Right atrium auricular region (tissue), 2 donors: ENCODE measurements at places on chromosomes 7 and 10.

GRCh38 chr7:50332241-50333165 is 28.0 kb downstream of the IKZF1 start:
- H3K4me1 ChIP-seq = no peaks in the 10 kb centered on the region
- DNase-seq = no peak
- no peak overlapping the region for H3K4me3 ChIP-seq
- H3K27me3 ChIP-seq = no peaks in the 10 kb centered on the region
- no peaks in the 10 kb centered on the region for H3K36me3 ChIP-seq

- DNase-seq = no peak
- H3K27me3 ChIP-seq = no peaks in the 10 kb centered on the region
- no peaks in the 10 kb centered on the region for H3K4me1 ChIP-seq
- no peaks in the 10 kb centered on the region for H3K36me3 ChIP-seq
Measured at GRCh38 chr10:88221010-88221973, 357.9 kb downstream of the PTEN start.

GRCh38 chr10:78966182-78966787 is 102.5 kb upstream of the ZMIZ1 start:
- no peak for DNase-seq
- H3K36me3 ChIP-seq = no peaks in the 10 kb centered on the region
- H3K4me3 ChIP-seq = no peak overlapping the region
- no peak overlapping the region for H3K27ac ChIP-seq

GRCh38 chr10:102935939-102936605 is 18.0 kb downstream of the CNNM2 start:
- DNase-seq = no peak
- H3K4me1 ChIP-seq = no peaks in the 10 kb centered on the region
- no peak overlapping the region for H3K4me3 ChIP-seq
- H3K36me3 ChIP-seq = no peaks in the 10 kb centered on the region
- no peaks in the 10 kb centered on the region for H3K27me3 ChIP-seq
